ENCODE measurements at places on chromosomes 2 and 18. TPM values are rescaled to one million over a fixed set of nuclear protein-coding genes. Genes with fewer than 3 reads are reported as not detected.

- H3K4me3 ChIP-seq, result no peak overlapping the region
- DNase-seq, result no peak
- H3K27me3 ChIP-seq, result no peaks in the 10 kb centered on the region
- H3K36me3 ChIP-seq, result no peaks in the 10 kb centered on the region
- peak overlapping the region; percentile 53 for H3K27ac ChIP-seq
Measured at GRCh38 chr2:173982918-173983317, 17.7 kb upstream of the SP3 start.

The TACR1 gene
- 3.6 TPM for total RNA-seq

DNA sequence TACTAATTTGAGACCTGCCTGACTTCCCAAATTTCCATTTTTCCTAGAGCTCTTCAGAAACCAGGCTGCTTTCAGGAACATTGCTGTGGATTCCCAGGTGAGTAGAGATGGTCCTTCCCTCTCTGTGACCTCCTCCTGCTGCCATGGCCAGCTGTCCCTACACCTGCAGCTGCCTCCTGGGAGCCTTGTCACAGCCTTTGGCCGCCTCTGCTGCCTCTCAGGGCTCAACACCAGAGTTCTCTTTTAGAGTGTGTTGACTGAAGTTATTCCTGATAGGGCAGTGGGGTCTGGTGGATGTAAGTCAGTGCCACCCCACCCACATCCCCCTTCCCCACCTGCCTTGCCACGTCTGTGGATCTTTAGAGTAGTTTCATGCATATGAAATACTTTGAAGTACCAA is 22.9 kb downstream of the SPATS2L start:
- no peaks in the 10 kb centered on the region for H3K4me1 ChIP-seq
- no peaks in the 10 kb centered on the region for H3K36me3 ChIP-seq
- H3K27ac ChIP-seq, result no peak overlapping the region
- no peak overlapping the region for H3K4me3 ChIP-seq

The TMEM178A gene
- total RNA-seq, result 0.29 TPM

GRCh38 chr2:70514612-70515055 is 39.0 kb downstream of the TGFA start:
- DNase-seq, result no peak
- H3K27me3 ChIP-seq, result no peaks in the 10 kb centered on the region
- H3K36me3 ChIP-seq, result no peaks in the 10 kb centered on the region
- H3K4me1 ChIP-seq, result peaks cover 50% of the 10 kb centered on the region
- H3K27ac ChIP-seq, result no peak overlapping the region

The LAMA3 gene
- total RNA-seq, result 81.3 TPM

GRCh38 chr2:211745295-211746097 is 793.1 kb downstream of the ERBB4 start:
- H3K27ac ChIP-seq, result no peak overlapping the region
- no peaks in the 10 kb centered on the region for H3K27me3 ChIP-seq
- H3K4me3 ChIP-seq, result no peak overlapping the region

- no peak for DNase-seq
- no peak overlapping the region for H3K27ac ChIP-seq
- no peaks in the 10 kb centered on the region for H3K36me3 ChIP-seq
- no peaks in the 10 kb centered on the region for H3K4me1 ChIP-seq
- H3K4me3 ChIP-seq, result no peak overlapping the region
- H3K27me3 ChIP-seq, result no peaks in the 10 kb centered on the region
Measured at GRCh38 chr2:107001964-107002696, 116.2 kb upstream of the ST6GAL2 start.

The ICOS gene
- not detected for total RNA-seq

DNA sequence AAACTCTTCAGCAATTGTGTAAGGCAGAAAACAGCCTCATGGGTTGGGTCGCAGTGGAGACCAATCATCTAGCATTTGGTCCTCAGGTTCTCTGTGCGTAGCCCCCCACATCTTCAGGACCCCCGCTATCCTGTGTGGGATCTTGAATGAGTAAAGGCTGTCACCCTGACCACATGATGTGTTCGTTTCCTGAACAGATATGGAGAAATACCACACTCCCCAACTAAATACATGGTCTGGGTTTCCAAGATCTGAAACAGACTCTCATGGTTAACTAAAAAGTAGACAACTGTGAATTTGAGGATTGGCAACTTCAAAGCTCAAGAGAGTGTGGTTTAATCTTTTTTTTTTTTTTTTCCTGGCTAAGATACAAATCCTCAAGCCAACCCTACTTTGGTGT is 23.2 kb downstream of the DOCK10 start:
- no peak for DNase-seq
- H3K4me3 ChIP-seq, result no peak overlapping the region
- no peaks in the 10 kb centered on the region for H3K27me3 ChIP-seq
- H3K4me1 ChIP-seq, result no peaks in the 10 kb centered on the region

The AGXT gene
- not detected for total RNA-seq

GRCh38 chr2:209208211-209208610 is 215.6 kb upstream of the MAP2 start:
- DNase-seq, result no peak
- no peaks in the 10 kb centered on the region for H3K27me3 ChIP-seq
- no peak overlapping the region for H3K4me3 ChIP-seq
- H3K27ac ChIP-seq, result no peak overlapping the region
- H3K4me1 ChIP-seq, result no peaks in the 10 kb centered on the region
- H3K36me3 ChIP-seq, result no peaks in the 10 kb centered on the region

- H3K36me3 ChIP-seq, result no peaks in the 10 kb centered on the region
- no peak overlapping the region for H3K4me3 ChIP-seq
- no peaks in the 10 kb centered on the region for H3K27me3 ChIP-seq
Measured at GRCh38 chr2:51032751-51033330, 909 bp upstream of the NRXN1 start.

The PIEZO2 gene
- total RNA-seq, result 2.1 TPM

The NT5C1B gene
- total RNA-seq, result not detected

The VWC2L gene
- total RNA-seq, result not detected

- H3K27me3 ChIP-seq, result no peaks in the 10 kb centered on the region
- no peaks in the 10 kb centered on the region for H3K36me3 ChIP-seq
- no peak for DNase-seq
- no peak overlapping the region for H3K4me3 ChIP-seq
Measured at GRCh38 chr2:6879011-6879410, 1.4 kb downstream of the RSAD2 start.

- no peaks in the 10 kb centered on the region for H3K27me3 ChIP-seq
- no peak for DNase-seq
- H3K4me1 ChIP-seq, result peaks cover 11% of the 10 kb centered on the region
- H3K36me3 ChIP-seq, result no peaks in the 10 kb centered on the region
- H3K27ac ChIP-seq, result no peak overlapping the region
Measured at GRCh38 chr2:98127229-98127989, 40.4 kb downstream of the VWA3B start.

The TRIB2 gene
- total RNA-seq, result 42.2 TPM

The C2orf72 gene
- total RNA-seq, result 0.21 TPM

GRCh38 chr2:239278941-239279365 is 121.9 kb downstream of the HDAC4 start:
- peak overlapping the region; percentile 79 for H3K27ac ChIP-seq
- no peak overlapping the region for H3K4me3 ChIP-seq
- peaks cover 69% of the 10 kb centered on the region for H3K4me1 ChIP-seq

The SERPINB11 gene
- 2.1 TPM for total RNA-seq

The CNDP1 gene
- not detected for total RNA-seq

GRCh38 chr18:48909721-48910120 is 41.0 kb downstream of the SMAD7 start:
- H3K4me1 ChIP-seq, result no peaks in the 10 kb centered on the region
- no peak overlapping the region for H3K27ac ChIP-seq
- H3K36me3 ChIP-seq, result no peaks in the 10 kb centered on the region
- DNase-seq, result no peak
- no peaks in the 10 kb centered on the region for H3K27me3 ChIP-seq

- no peaks in the 10 kb centered on the region for H3K36me3 ChIP-seq
- peaks cover 3% of the 10 kb centered on the region for H3K4me1 ChIP-seq
- H3K4me3 ChIP-seq, result no peak overlapping the region
- no peak for DNase-seq
- no peaks in the 10 kb centered on the region for H3K27me3 ChIP-seq
- H3K27ac ChIP-seq, result no peak overlapping the region
Measured at GRCh38 chr2:144592500-144593256, 72.8 kb upstream of the ZEB2 start.

The SLC9A4 gene
- 0.76 TPM for total RNA-seq

- no peak for DNase-seq
- no peaks in the 10 kb centered on the region for H3K27me3 ChIP-seq
- H3K36me3 ChIP-seq, result no peaks in the 10 kb centered on the region
- no peak overlapping the region for H3K4me3 ChIP-seq
- no peaks in the 10 kb centered on the region for H3K4me1 ChIP-seq
Measured at GRCh38 chr2:6233993-6234392, 541.8 kb downstream of the SOX11 start.

- H3K4me1 ChIP-seq, result no peaks in the 10 kb centered on the region
- H3K27me3 ChIP-seq, result no peaks in the 10 kb centered on the region
- H3K4me3 ChIP-seq, result no peak overlapping the region
- DNase-seq, result no peak
- no peak overlapping the region for H3K27ac ChIP-seq
Measured at GRCh38 chr2:84077496-84077895, 381.6 kb downstream of the SUCLG1 start.

The CRYGC gene
- not detected for total RNA-seq

The CNGA3 gene
- total RNA-seq, result 0.57 TPM

DNA sequence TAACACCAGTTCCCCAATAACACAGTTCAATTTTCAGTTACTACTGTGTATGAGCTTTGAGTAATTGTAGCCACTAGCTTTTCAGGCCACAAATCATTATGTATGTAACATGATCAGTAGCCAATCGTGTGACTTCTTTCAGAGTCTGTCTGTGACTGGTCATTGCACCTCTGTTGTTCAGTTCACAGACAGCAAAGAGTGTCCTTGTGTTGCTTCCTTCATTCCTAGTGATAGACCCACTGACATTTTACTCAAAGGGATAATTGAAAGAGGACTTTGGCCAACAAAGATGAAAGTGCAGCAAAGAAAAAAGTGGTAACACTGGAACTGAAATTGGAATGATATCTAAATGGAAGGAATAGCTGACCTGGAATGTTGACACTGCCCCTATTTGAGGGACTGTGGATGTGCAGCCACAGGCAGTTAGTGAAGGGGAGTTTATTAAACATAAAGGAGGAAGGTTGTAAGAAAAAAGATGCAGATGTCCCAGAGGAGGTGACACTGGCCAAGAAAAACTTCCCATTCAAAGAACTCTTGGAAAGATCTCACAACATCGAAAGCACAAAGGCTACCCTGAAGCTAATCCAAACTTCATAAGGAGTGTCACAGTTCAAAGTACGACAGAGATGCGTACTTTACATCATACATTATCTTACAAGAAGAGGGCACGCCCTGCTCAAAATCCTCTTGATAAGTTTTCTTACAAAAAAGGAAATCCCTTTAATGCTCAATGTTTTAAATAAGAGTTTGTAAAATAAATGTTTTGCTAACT is 19.3 kb downstream of the TTC39C start:
- no peaks in the 10 kb centered on the region for H3K27me3 ChIP-seq
- no peaks in the 10 kb centered on the region for H3K36me3 ChIP-seq
- peaks cover 4% of the 10 kb centered on the region for H3K4me1 ChIP-seq
- no peak overlapping the region for H3K27ac ChIP-seq
- DNase-seq, result no peak

The GYPC gene
- 4.1 TPM for total RNA-seq

DNA sequence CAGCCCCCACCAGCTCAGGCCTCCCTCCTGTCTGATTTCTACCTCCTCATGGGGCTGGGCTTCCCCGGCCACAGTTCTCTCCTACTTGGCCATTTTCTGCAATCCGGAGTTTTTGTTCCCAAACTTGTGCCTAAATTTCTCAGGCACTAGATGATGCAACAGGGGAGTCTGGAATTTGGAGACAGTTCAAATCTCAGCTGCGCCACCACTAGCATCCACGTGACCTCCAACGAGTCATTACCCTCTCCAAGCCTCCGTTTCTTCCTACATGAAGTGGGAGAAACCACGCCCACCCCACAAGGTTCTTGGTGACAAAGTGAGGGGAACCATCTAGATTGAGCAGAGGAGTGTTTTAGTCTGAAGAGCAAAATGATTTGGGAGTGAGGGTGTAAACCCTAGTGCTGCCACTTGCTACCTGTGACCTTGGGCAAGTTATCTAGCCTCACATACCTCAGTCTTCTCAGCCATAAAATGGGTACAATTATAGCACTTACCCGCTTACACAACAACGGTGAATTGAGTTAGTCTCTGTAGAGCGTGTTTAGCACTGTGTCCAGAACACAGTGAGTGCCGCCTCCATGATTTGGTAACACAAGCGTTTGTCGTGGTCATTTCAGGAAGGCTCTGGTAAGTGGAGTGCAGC is 61.4 kb upstream of the ASAP2 start:
- no peaks in the 10 kb centered on the region for H3K36me3 ChIP-seq
- no peak for DNase-seq
- peaks cover 51% of the 10 kb centered on the region for H3K27me3 ChIP-seq
- peaks cover 13% of the 10 kb centered on the region for H3K4me1 ChIP-seq
- H3K27ac ChIP-seq, result no peak overlapping the region

DNA sequence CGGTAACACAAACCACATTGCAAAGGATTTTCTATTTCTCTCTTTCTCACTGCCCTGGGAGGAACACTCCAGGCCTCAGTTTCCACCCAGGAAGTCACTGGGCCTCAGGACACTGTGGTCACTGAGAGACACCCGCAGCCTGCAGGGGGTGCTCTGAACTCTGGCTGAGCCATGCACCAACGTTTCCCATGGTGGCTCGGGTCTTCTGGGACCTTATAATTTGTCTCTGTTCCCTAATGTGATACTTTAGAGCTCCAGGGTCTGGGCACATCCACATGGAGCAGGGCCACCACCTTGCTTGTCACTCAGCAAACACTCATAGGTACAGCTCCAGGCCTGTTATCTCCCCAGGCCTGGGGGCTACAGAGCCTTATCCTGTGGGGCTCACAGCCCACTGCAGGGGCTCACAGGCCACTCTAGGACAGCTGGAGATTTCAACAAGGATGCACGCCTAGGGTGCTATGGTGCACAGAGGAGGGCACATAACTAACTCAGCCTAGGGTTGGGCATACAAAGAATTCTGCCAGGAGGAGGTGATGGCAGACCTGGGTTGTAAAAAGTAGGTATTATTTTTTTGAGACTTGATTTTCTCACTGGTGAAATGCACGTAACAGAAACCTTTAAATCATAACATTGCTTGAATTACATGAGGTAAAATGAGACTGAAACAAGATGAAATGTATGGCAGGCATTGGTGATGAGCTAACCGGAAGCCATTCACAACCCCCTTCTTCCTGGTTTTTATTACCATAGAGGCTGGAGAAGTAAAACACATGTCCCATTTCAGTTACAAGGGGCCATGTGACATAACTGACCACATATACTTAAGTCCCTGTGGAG is 3.0 kb upstream of the HS1BP3 start:
- H3K4me3 ChIP-seq, result no peak overlapping the region
- H3K4me1 ChIP-seq, result peaks cover 21% of the 10 kb centered on the region
- H3K27ac ChIP-seq, result no peak overlapping the region
- no peak for DNase-seq
- no peaks in the 10 kb centered on the region for H3K36me3 ChIP-seq
- H3K27me3 ChIP-seq, result no peaks in the 10 kb centered on the region

- no peaks in the 10 kb centered on the region for H3K27me3 ChIP-seq
- no peak overlapping the region for H3K27ac ChIP-seq
- DNase-seq, result no peak
- H3K4me3 ChIP-seq, result no peak overlapping the region
- no peaks in the 10 kb centered on the region for H3K36me3 ChIP-seq
Measured at GRCh38 chr2:159290289-159290907, 3.9 kb upstream of the WDSUB1 start.

- H3K27ac ChIP-seq, result peak overlapping the region; percentile 43
- H3K27me3 ChIP-seq, result no peaks in the 10 kb centered on the region
- no peak for DNase-seq
- H3K4me3 ChIP-seq, result no peak overlapping the region
- peaks cover 6% of the 10 kb centered on the region for H3K4me1 ChIP-seq
Measured at GRCh38 chr18:34802959-34803358, 92.9 kb downstream of the DTNA start.

- no peak overlapping the region for H3K4me3 ChIP-seq
- H3K27me3 ChIP-seq, result no peaks in the 10 kb centered on the region
- no peaks in the 10 kb centered on the region for H3K36me3 ChIP-seq
- no peak for DNase-seq
- no peaks in the 10 kb centered on the region for H3K4me1 ChIP-seq
Measured at GRCh38 chr18:32911660-32912284, 138.9 kb upstream of the KLHL14 start.

All from esophagus squamous epithelium (tissue), 5 donors.